ENCODE measurements at places on chromosomes 16 and 17. TPM values are rescaled to one million over a fixed set of nuclear protein-coding genes. Genes with fewer than 3 reads are reported as not detected.

Gene MEOX1
- 0.67 TPM for total RNA-seq

DNA sequence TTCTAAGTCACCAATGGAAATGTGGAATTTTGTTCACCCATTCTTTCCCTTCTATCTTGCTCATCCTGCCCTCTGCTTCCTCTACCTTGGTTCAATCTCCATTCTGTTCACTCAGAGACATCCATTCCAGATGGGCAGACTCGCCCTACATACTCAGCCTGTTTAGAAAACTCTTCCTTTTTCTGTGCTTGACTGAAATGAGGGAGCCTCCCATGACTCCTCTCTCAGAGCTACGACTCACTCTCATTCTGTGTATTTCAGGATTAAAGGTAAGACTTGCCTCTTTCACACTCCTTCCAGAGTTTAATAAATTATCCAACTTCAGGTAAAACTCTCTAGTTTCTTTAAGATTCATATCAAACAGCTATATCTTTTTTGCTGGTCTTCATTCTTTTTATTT, 182.8 kb downstream of the HS3ST3A1 start:
- no peak overlapping the region for H3K27ac ChIP-seq
- H3K27me3 ChIP-seq, result peaks cover 17% of the 10 kb centered on the region
- H3K4me3 ChIP-seq, result no peak overlapping the region
- H3K4me1 ChIP-seq, result no peaks in the 10 kb centered on the region

DNA sequence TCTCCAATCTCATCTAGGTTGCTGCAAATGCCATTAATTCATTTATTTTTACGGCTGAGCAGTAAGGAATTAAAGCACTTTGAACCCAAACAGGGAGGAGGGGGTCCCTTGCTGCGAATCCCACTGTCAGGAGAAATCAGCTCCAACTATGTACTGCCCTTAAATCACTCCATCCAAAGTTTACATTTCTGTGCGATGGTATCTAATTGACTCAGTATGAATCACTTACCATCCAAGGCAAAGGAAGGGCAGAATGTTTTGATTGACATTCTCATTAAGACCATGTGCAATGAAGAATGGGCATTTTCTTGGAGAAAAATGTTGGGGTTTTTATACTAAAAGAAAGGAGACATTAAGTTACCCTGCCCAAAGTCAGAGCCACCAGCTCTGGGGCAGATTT, 47.7 kb upstream of the XYLT1 start:
- no peak for DNase-seq
- no peak overlapping the region for H3K27ac ChIP-seq
- H3K36me3 ChIP-seq, result no peaks in the 10 kb centered on the region
- no peak overlapping the region for H3K4me3 ChIP-seq
- no peaks in the 10 kb centered on the region for H3K4me1 ChIP-seq

Gene RNF157
- 25.4 TPM for total RNA-seq

DNA sequence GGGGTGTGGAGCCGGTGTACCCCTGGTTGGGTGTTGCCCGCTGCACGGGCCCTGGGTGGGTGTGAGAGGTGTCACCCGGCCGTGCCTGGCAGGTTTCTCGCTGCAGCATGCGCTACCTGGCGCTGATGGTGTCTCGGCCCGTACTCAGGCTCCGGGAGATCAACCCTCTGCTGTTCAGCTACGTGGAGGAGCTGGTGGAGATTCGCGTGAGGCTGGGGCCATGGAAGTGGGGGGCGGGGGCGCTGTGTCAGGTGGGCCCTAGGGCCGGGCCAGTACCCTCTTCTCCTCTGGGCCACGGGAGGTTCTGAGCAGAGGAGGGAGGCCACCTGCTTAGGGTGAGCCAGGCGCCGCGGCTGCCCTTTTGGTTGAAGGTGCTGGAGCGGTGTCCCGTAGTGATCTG, 13.4 kb downstream of the DEF8 start:
- H3K27me3 ChIP-seq, result no peaks in the 10 kb centered on the region
- no peak overlapping the region for H3K4me3 ChIP-seq
- H3K27ac ChIP-seq, result no peak overlapping the region
- peaks cover 11% of the 10 kb centered on the region for H3K36me3 ChIP-seq

GRCh38 chr16:14399378-14400284, 230.4 kb downstream of the PARN start:
- no peak overlapping the region for H3K4me3 ChIP-seq
- no peak overlapping the region for H3K27ac ChIP-seq
- no peaks in the 10 kb centered on the region for H3K4me1 ChIP-seq
- H3K27me3 ChIP-seq, result peaks cover 2% of the 10 kb centered on the region
- no peak for DNase-seq

Gene USP32
- 34.4 TPM for total RNA-seq

GRCh38 chr17:7972131-7972785, 30.2 kb upstream of the GUCY2D start:
- no peak overlapping the region for H3K4me3 ChIP-seq
- no peak for DNase-seq
- H3K36me3 ChIP-seq, result peaks cover 14% of the 10 kb centered on the region
- H3K4me1 ChIP-seq, result no peaks in the 10 kb centered on the region
- H3K27ac ChIP-seq, result no peak overlapping the region

DNA sequence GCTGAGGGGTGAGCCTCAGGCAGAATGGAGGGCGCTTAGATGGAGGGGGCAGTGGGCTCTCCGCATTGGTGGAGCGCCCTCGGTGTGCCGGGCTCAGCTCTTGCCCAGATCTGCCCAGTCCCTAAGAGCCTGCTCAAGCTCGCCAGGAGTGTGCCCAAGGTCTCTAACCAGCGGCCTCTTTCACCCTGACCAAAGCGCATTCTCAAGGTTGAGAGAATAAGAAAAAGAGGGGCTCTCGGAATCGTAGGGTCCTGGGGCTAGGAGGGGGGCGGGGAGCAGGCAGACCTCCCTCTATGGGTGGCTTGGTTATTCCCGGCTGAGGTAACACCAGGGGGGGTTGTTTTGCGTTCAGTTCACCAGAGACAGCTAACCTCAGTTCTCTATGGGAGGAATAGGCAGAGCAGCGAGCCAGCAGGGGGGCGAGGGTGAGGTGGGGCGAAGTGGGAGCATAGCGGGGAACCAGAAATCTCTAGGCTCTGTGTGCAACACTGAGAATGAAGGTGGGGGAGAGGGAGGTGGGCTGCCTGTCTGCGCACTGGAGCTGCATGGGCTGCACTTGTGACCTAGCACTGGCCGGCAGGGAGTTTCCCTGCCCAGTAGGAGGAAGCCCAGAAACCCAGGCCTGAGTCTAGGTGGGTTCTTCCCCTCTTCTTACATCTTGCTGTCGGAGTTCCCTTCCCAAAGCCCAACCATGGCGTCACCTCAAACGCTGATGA, 3.0 kb downstream of the TMEM132E start:
- no peak for DNase-seq
- peaks cover 63% of the 10 kb centered on the region for H3K27me3 ChIP-seq
- H3K4me1 ChIP-seq, result peaks cover 15% of the 10 kb centered on the region

Gene ST6GALNAC2
- total RNA-seq, result 0.51 TPM

GRCh38 chr17:77504652-77505155, 363.9 kb downstream of the SEC14L1 start:
- peaks cover 9% of the 10 kb centered on the region for H3K36me3 ChIP-seq
- H3K27ac ChIP-seq, result no peak overlapping the region
- no peak overlapping the region for H3K4me3 ChIP-seq
- no peak for DNase-seq
- H3K27me3 ChIP-seq, result no peaks in the 10 kb centered on the region

Gene MNT
- total RNA-seq, result 13.9 TPM

Gene ENDOV
- 16.3 TPM for total RNA-seq

DNA sequence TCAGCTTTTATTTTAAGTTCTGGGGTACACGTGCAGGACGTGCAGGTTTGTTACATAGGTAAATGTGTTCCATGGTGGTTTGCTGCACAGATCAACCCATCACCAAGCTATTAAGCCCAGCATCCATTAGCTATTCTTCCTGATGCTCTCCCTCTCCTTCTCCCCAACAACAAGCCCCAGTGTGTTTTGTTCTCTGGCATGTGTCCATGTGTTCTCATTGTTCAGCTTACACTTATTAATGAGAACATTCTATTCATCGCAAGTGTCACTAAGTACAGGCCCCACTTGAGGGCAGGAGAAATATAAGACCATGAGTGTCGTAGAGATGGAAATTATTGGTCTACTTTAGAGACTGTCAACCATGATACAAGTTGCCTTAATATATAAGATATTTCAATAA, 615.1 kb downstream of the CDH8 start:
- no peak overlapping the region for H3K4me3 ChIP-seq
- no peak for DNase-seq
- no peaks in the 10 kb centered on the region for H3K4me1 ChIP-seq
- no peaks in the 10 kb centered on the region for H3K36me3 ChIP-seq
- no peak overlapping the region for H3K27ac ChIP-seq
- no peaks in the 10 kb centered on the region for H3K27me3 ChIP-seq

Gene CCL17
- total RNA-seq, result 3.1 TPM

- H3K4me3 ChIP-seq, result no peak overlapping the region
- no peak overlapping the region for H3K27ac ChIP-seq
- peaks cover 18% of the 10 kb centered on the region for H3K27me3 ChIP-seq
Measured at GRCh38 chr16:68732042-68732680, 4.9 kb upstream of the CDH1 start.

Gene SPATA33
- 10.1 TPM for total RNA-seq

- H3K27me3 ChIP-seq, result no peaks in the 10 kb centered on the region
- H3K36me3 ChIP-seq, result no peaks in the 10 kb centered on the region
- no peak overlapping the region for H3K27ac ChIP-seq
- DNase-seq, result no peak
Measured at GRCh38 chr17:17870247-17870646, 33.5 kb upstream of the SREBF1 start.

Gene UBE2O
- total RNA-seq, result 24.5 TPM

DNA sequence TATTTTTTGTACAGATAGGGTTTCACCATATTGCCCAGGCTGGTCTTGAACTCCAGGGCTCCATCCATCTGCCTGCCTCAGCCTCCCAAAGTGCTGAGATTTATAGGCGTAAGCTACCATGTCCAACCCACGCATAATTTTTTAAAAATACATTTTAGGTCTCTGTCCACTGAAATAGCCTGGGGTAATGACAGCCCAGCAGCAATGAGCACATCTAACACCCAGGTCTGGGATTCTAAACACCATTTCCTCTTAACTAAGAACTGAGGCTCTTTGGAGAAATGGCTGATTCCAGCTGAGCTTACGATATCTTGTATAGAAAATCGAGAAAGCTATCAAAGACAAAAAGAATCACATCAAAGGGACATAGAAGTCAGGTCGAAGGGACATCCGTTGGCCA, 245.3 kb downstream of the PARN start:
- no peak for DNase-seq
- H3K4me1 ChIP-seq, result no peaks in the 10 kb centered on the region
- H3K4me3 ChIP-seq, result no peak overlapping the region
- H3K27ac ChIP-seq, result no peak overlapping the region
- H3K36me3 ChIP-seq, result no peaks in the 10 kb centered on the region
- no peaks in the 10 kb centered on the region for H3K27me3 ChIP-seq

GRCh38 chr16:47625115-47625567, 164.0 kb downstream of the PHKB start:
- no peaks in the 10 kb centered on the region for H3K27me3 ChIP-seq
- no peak overlapping the region for H3K27ac ChIP-seq
- peaks cover 18% of the 10 kb centered on the region for H3K36me3 ChIP-seq
- no peak overlapping the region for H3K4me3 ChIP-seq
- no peak for DNase-seq

Gene KRTAP1-1
- total RNA-seq, result not detected

Gene KRTAP1-5
- not detected for total RNA-seq

DNA sequence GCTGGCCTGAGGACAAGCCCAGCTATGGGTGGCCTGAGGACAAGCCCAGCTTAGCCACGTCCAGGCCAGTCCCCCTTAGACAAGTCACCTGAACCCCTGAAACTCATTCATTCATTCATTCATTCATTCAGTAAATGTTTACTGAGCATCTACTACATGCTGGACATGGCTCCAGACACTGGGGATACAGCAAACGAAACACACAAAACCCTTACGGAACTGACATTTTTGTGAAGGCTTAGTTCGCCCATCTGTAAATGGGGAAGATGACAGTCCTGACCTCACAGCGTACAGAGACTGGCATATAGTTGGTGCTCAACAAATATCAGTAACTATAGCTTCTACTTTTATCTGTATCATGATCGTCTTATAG, 37.5 kb downstream of the PPL start:
- no peak overlapping the region for H3K27ac ChIP-seq
- H3K36me3 ChIP-seq, result no peaks in the 10 kb centered on the region
- no peaks in the 10 kb centered on the region for H3K4me1 ChIP-seq
- DNase-seq, result no peak
- no peak overlapping the region for H3K4me3 ChIP-seq

Gene CMTM2
- total RNA-seq, result 0.45 TPM

Gene SAMD14
- 3.7 TPM for total RNA-seq

DNA sequence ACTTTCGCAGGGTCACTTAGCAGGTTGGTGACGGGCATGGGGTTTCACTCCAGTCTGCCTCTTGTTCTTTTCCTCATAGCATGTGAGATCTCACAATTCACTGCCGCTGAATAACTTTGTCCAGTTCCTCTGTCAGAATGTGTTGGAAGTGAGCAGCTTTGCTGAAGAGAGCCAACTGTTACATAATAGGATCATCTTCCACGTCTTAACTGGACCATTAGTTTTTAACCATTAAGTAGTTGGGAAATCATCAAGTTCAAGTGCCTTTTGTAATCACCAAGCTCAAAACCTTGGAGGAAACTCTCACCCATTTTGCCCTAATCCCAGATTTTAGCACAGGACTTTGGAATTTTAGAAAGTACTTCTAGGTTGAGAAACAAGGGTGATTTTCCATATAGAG, 290.6 kb downstream of the WWOX start:
- H3K36me3 ChIP-seq, result peaks cover 11% of the 10 kb centered on the region
- DNase-seq, result no peak
- no peaks in the 10 kb centered on the region for H3K4me1 ChIP-seq
- no peaks in the 10 kb centered on the region for H3K27me3 ChIP-seq
- no peak overlapping the region for H3K4me3 ChIP-seq
- H3K27ac ChIP-seq, result no peak overlapping the region

DNA sequence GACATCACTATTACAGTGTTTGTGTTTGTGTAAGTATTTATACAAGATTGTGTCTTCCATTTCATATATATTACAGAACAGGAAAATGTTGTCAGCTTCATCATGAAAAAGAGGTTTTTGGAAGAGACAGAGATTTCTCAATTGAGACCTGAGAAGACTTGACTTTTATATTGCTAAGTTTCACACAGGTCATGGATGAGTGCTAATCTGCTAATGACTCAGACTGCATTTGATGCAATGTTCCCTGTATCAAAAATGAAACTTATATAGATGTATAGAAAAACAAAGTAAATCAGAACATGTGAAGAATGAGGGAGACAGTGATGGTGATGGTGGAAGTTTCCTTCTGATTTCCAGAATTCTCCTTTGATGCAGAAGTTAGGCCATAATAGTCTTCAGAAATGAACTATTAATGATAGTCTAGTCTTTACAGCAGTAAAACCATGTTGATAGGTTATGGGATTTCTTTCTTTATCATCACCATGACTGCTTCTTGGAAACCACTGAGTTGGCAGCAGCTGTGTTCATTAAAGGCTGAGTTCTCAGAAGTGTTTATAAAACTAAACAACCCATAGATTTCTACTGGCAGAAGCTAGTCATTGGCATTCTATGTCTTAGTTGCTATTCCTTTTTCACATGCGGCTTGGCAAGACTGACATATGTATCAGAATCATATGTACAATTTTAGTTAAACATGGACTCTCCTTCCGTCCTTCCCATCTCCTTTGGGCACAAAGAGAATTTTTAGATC, 56.1 kb downstream of the PCTP start:
- peak overlapping the region; percentile 45 for H3K27ac ChIP-seq
- H3K4me3 ChIP-seq, result no peak overlapping the region
- H3K4me1 ChIP-seq, result peaks cover 9% of the 10 kb centered on the region
- H3K27me3 ChIP-seq, result peaks cover 1% of the 10 kb centered on the region
- DNase-seq, result peak; percentile 18

Gene KRT39
- not detected for total RNA-seq

Gene ABCC6
- not detected for total RNA-seq

Gene RGS11
- total RNA-seq, result not detected

Gene CLDN6
- total RNA-seq, result not detected
